AML-193 (cell line): ENCODE measurements at places on chromosomes 3 and 15.

- DNase-seq = no peak
Measured at GRCh38 chr15:51621155-51621765, 1.3 kb downstream of the DMXL2 start.

GRCh38 chr3:152054315-152054714 lies 180.9 kb downstream of the SUCNR1 start:
- no peak for DNase-seq

DNA sequence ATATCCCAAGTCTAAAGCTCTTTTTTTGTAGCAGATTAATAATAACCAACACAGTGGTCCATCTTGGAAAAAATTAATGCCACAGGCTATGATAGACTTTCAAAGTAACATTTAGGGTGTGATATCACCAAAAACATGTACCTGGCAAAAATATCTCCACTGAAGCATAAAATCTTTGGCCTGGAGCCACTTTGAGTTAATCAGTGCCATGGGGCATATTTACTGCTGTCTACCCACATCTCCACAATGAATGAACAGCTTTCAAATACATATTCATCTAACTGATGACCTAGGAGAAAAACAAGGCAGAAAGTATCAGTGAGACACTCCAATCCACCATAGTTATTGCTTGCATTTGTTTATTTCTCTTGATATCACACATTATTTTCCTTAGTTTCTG lies 296.0 kb upstream of the MDFIC2 start:
- DNase-seq = no peak

GRCh38 chr3:44902628-44903027 lies 28.2 kb downstream of the TGM4 start:
- no peak for DNase-seq

GRCh38 chr15:84910928-84911623 lies 26.6 kb downstream of the SLC28A1 start:
- DNase-seq = no peak
